ENCODE measurements at places on chromosomes 1 and 21.

GRCh38 chr21:45465105-45465504 lies 60.1 kb downstream of the COL18A1 start:
- DNase-seq = no peak

- DNase-seq = no peak
Observed at GRCh38 chr1:83958704-83959103, 40.2 kb downstream of the TTLL7 start.

GRCh38 chr1:19411612-19412011 lies 73.7 kb downstream of the CAPZB start:
- DNase-seq = no peak

- peak; percentile 11 for DNase-seq
Observed at GRCh38 chr21:41559658-41560631, 52.0 kb upstream of the TMPRSS2 start.

- DNase-seq = no peak
Observed at GRCh38 chr1:53061123-53061858, 722 bp upstream of the PODN start.

DNA sequence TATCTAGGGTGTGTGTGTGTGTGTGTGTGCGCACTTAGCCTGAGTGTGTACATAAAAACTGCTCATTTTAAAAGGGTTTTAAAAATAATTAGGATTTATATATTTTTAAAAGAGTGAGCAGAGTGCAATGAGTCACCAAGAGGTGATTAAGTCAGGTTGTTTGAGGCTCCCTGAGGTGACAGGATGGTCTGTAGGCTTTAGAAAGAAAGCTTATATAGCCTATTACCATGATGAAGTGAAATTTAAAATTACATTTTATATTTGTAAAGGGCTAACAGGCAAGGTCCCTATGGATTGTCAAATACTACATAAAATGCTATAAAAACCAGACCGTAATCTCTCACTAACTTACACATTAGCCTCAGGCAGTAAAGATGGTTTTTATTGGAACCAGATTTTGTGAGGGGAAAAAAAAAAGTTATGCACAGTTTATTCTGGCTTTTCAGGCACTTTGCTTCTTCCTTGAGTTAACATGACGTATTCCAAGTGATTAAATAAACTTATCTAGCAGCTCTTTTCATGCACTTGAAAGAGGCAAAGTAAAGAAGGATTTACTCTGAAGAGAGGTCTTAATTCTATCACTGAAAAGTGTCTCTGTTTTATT lies 711.7 kb upstream of the PTBP2 start:
- DNase-seq = no peak

DNA sequence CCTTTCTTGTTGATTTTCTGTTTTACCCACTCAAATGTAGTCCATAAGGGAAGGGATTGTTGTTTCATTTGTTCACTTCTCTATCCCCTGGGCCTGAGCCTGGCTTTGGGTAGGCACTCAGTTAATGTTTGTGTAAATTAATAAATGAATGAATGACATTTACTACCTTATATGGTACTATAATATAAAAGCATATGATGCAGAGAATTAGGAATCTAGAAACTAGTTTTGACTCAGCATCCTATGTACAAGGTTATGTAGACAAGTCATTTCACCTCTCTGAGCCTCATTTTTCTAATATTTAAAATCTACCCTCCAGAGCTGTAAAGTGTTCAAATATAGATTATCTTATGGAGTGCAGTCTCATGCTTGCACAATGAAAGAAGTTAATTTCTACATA lies 68.9 kb upstream of the S1PR1 start:
- no peak for DNase-seq

- DNase-seq = no peak
Observed at GRCh38 chr1:63134501-63135173, 187.7 kb upstream of the FOXD3 start.

DNA sequence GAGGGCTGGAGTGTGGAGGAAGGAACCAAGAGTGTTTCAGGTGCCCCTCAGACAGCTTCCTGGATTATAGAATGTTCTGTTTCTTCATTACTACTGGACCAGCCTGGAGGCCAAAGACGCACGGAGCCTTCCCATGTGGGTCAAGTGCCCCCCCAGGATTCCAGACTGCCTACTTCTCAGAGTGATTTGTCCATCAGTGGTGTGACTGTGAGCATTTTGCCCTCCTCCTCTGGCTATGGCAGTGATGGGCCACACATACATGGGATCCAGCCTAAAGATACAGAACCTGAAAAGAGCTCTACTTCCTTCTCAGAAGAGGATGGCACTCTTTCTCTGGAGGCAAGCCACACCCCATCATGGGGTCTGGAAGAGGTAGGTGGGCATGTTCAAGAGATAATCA lies 64.9 kb downstream of the MACF1 start:
- no peak for DNase-seq

GRCh38 chr1:111873460-111874030 lies 115.9 kb downstream of the KCND3 start:
- no peak for DNase-seq

DNA sequence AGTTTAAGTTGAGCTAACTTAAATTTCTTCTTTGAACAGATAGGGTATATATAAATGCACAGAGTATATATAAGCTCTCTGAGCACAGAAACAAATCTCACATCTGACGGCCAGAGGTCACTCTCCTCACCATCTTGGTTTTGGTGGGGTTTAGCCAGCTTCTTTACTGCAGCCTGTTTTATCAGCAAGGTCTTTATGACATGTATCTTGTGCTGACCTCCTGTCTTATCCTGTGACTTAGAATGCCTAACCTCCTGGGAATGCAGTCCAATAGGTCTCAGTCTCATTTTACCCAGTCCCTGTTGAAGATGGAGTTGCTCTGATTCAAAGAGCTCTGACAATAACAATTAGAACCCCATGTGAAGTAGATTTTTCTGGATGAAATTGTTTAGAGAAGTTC lies 1.6 kb upstream of the MOV10 start:
- no peak for DNase-seq

DNA sequence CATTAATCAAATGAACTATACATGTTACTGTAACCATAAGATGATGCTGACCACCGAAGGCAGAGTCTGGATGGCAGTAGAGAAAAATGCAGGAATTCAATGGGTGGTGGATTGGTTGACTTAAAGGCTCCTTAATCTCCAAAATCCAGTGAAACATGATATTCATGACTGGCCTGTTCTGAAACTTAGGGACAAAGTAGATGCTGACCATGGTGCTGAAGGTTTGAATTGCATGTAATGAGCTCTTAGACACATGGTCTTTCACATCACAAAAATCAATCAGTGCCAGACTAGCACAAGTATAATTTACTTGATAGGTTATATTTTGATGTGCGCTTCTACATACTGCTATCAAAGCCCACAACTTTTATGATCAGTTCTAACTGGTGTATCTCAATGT lies 30.9 kb upstream of the NTMT2 start:
- no peak for DNase-seq

- no peak for DNase-seq
Observed at GRCh38 chr21:42500736-42501135, 4.7 kb upstream of the RSPH1 start.

DNA sequence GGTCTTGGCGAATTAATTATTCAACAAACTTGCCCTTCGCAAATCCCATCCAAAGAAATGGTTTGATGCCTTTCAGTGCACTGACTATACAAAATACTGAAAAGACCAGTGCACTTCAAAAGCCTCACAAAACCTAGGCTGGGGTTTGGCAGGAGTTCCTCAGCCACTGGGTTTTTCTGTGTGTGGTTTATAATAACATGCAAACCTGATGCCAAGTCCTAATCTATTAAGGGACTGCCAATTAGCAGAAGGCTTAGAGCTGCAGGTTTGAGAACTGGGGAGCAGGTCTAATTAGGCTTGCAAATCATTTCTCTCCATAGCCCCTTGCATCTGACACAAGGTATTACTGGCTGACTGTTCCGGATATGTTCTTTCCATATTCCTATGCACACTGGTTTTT lies 27.7 kb downstream of the PLPP3 start:
- DNase-seq = no peak

DNA sequence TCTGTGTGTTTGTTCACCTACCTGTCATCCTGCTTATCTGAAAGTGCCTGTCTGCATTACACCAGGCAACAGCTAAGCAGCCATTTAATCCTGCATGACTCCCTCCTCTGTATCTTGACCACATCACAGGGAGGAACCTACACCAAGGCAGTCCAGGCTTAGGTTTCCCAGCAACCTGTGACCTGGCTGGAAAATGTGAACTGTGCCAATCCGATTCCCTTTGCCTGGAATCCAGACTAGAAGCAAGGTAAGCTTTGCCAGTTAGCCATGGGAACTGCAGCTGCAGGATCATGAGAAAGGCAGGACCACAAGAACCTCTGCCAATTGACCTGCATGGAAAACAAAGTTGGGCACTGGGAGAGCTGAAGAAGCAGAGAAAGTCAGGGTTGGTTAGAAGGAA lies 6.3 kb upstream of the ATP1B1 start:
- no peak for DNase-seq

- peak; percentile 68 for DNase-seq
Observed at GRCh38 chr1:241611063-241611462, 29.1 kb downstream of the CHML start.

GRCh38 chr1:64493831-64494230 lies 23.9 kb downstream of the CACHD1 start:
- no peak for DNase-seq

DNA sequence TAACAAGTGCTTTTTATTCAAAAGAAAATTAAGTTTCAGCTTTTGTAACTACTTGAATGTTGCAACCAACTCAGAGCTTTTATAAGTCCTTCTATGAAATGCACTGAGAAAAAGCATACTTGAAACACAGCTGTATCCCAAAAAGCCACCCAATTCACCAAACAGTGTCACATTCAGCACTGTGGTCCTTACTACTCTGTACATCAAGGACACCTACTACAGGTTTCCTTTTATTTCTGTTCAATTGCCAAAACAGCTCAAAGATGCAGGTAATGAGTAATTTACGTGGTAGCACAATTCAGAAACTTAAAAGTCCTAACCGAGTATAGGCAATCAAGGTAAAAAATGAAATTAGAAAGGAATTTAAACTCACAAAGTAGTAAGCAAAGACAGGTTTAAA lies 2.5 kb downstream of the EIF4G3 start:
- DNase-seq = no peak

- DNase-seq = no peak
Observed at GRCh38 chr1:83641206-83641658, 357.7 kb downstream of the TTLL7 start.

DNA sequence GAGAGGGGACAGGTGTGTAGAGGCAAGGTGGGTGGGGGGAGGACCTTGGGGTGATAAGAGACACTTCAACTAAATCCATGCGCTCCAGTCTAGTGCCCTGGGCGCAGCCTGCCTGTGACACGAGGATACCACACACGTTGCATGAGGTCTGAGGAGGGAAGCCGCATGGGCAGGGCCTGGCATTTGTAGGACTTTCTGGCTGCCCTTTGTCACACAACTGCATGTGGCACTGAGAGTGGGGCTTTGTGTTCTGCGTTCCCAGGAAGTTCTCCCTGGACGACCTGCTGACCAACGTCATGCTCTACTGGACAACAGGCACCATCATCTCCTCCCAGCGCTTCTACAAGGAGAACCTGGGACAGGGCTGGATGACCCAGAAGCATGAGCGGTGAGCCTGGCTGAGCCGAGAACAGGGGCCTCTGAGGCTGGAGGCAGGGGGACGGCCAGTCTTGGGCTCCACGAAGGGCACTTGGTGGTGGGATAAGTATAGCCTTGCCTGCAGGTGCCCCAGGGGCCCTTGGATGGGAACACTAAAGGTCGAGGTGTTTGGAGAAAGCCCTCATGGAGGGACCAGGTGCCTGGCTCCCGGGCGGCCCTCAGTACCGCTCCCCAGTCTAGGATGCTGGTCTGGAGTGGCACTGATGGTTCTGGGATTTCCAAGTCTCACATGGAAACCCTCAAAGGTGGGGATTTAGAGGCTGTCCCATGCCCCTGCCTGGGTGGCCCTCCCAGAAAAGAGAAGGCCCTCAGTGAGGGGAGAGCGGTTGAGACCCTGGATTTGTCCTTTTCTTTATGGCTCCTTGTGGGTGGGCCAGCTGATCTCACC lies 34.5 kb downstream of the EPHX1 start:
- no peak for DNase-seq

GRCh38 chr1:199809311-199809710 lies 218.2 kb upstream of the NR5A2 start:
- DNase-seq = no peak

DNA sequence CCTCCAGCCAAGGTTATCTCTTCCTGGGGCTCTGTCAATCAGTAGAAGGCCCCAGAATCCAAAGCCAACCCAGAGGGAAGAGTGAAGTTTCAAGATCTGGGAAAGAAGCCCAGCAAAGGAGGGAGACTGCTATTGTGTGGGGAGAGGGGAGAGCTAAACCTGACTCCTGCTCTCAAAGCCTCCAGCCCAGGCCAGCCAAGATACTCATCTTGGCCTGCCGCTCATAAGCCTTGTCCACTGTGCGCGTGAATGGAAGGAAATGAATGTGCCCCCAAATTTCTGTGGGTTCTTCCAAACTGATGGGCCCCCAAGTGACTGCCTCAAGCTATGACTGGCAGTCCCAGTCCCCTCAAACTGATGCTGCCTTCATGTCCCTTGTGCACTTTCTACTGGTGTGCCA lies 2.0 kb downstream of the PLXNA2 start:
- DNase-seq = no peak

DNA sequence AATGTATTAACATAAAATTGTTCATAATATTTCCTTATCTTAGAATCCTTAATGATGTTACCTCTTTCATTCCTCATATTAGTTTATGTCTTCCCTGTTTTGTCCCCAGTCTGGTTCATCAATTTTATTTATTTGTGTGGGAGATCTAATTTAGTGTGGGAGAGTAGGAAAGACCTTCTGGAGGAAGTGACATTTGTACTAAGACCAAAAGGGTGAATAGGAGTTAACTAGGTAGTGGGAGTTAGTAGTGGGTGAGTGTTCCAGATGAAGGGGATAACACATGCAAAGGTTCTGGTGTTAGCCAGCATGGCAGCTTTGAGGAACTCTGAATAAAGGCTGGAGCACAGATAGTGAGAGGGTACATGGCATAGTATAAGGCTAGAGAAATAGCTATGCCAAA lies 21.4 kb downstream of the RASAL2 start:
- no peak for DNase-seq

DNA sequence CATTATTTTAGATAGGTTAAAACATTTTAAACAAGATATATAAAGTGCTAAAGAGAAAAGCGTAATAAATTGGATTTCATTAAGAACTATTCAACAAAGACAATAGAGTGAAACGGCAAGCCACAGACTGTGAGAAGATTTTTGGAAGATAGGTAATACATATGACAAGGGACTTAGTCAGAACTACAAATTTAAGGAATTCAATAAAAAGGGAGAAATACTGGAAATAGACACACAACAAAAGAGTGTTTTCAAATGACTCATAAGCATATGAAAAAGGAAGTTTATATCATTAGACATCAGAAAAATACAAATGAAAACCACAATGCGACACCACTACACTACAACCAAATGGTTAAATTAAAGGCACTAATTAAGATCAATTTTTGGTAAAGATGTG lies 90.5 kb downstream of the GDAP2 start:
- no peak for DNase-seq

GRCh38 chr1:21874778-21875547 lies 62.1 kb downstream of the HSPG2 start:
- DNase-seq = peak; percentile 26

DNA sequence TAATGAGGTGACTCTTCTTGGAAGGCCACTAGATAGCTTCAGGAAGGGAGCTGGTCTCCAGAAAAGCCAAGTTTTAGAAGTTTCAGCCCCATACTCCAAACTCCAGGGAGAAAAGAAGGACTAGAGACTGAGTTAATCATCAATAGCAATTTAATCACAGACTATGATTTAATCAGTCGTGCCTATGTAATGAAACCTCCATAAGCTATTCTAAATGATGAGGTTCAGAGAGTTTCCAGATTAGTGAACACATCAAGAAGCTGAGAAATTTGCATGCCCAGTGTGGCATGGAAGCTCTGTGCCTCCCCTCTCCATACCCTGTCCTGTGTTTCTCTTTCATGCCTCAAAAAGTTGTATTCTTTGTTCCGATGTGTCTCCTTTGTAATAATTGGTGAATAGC lies 49.2 kb upstream of the CCDC190 start:
- DNase-seq = no peak
